Activated CD4-positive, alpha-beta T cell treated with anti-CD3 and anti-CD28 coated beads for 4 hours (primary cell): ENCODE measurements at places on chromosomes 12 and 14.
A peak's percentile ranks its signal among the peaks of the same experiment; 100 is the strongest.

DNA sequence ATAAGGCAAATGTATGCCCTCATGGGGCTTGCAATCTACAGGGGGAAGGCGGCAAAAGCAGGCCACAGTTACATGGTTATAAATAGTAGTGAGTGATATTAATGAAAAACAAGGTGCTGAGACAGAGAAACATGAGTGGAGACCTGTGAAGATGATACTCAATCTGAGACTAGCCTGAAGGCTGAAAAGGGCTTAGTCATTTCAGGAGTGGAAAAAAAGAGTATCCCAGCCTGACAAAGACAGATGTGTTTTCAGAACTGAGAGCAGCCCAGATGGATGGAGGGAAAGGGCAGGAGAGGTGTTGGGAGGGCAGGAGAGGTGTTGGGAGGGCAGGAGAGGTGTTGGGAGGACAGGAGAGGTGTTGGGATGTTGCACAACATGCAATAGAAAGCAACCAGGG is 181.9 kb downstream of the C12orf42 start:
- no peak for DNase-seq

GRCh38 chr14:24948261-24948847 is 101.6 kb downstream of the STXBP6 start:
- DNase-seq, result no peak

GRCh38 chr14:73462815-73463214 is 4.5 kb upstream of the NUMB start:
- DNase-seq, result no peak

DNA sequence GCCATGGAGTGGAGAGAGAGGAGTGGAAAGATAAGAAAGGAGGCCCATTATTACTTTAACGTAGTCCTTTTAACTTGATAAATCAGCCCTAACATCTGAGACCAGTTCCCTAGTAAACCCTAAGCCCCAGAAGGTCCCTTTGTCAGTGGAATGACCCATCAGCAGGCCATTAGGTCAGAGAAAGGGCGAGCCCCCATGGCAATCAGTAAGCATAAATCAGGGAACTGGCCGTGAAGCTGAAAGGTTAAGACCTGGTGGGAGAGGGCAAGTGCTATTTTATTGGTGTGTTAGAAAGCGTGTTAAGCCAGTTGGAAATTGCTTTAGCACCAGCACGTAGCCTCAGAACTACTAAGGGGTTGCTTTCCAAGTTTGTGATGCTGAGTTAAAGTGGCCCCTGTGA is 708.0 kb downstream of the BCL11B start:
- DNase-seq, result no peak

- DNase-seq, result no peak
These were observed 53.5 kb downstream of the RAD52 start for GRCh38 chr12:896031-896430.

GRCh38 chr12:69929531-69929930 is 104.5 kb downstream of the MYRFL start:
- no peak for DNase-seq

GRCh38 chr12:125773033-125773640 is 707.9 kb downstream of the AACS start:
- DNase-seq, result no peak

DNA sequence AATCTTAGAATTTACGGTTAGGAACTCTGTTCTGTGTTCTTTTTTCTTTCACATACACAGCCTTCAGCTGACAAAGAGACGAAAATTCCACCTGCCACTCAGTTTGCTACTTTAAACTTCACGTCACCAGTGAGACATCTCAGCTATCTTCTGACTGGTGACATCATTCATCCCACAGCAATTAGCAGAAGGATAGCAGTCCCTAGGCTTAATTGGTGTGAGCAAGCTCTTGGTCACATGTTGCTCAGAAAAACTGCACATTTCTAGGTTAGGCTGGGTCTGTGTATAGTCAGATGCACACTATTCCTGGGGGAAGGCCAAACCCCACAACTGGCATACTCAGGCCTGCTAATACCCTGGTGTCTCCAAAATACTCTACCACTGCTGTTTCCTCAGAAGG is 23.9 kb downstream of the SLC7A7 start:
- no peak for DNase-seq

DNA sequence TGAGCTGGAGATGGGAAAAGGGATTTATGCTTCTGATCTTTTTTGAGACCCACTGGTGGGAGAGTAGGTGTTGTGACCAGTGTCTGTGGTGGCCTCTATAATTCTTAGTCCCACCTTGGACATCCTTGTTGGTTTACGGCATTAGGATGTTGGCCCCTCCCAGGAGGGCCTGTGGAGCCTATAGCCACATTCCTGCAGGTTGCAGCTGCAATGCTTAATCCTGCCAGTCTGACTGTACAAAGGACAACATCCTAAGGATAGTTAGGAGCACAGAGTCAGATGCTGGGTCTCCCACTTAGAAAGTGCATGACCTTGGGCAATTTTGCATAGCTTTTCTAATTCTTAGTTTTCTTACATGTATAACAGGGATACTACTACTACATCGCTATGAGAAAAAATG is 150.9 kb upstream of the SLC38A2 start:
- DNase-seq, result no peak

- no peak for DNase-seq
These were observed 23.3 kb upstream of the EEA1 start for GRCh38 chr12:92952394-92952793.

GRCh38 chr12:93784339-93785086 is 107.3 kb downstream of the CRADD start:
- DNase-seq, result peak; percentile 16
